ENCODE measurements at places on chromosomes 6 and 20.

- peak; percentile 58 for DNase-seq
These were observed 8.3 kb downstream of the PI16 start for GRCh38 chr6:36962874-36963273.

- DNase-seq, result no peak
These were observed 33.5 kb downstream of the PNLDC1 start for GRCh38 chr6:159833556-159833955.

GRCh38 chr6:31336896-31337496 is 20.0 kb downstream of the HLA-B start:
- no peak for DNase-seq

DNA sequence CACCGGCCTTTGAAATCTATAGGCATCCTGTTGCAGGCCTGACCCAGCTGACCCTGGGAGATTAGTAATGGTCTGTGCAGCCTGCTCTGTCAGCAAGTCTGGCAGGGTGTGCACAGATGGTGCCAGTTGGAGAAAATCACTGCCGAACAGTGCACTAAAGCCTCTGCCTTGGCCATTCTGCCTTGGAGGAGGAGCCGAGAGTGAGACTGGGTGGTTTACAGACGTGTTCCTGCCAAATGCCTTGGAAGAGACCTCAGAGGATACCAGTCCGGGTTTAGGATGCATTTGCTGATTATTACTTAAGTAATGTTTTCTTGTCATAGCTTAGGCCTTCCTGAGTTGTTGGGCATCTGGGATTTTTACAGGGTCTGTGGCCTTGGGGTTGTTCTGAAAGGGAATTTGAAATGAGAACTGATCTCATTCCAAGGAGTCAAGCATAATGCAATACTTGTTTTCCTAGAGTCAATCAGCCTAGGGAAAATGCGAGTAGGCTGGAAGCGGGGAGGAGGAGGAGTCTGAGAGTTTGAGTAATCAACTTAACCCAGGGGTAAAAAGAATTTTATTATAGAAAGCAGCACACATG is 292.1 kb downstream of the SOX4 start:
- no peak for DNase-seq

DNA sequence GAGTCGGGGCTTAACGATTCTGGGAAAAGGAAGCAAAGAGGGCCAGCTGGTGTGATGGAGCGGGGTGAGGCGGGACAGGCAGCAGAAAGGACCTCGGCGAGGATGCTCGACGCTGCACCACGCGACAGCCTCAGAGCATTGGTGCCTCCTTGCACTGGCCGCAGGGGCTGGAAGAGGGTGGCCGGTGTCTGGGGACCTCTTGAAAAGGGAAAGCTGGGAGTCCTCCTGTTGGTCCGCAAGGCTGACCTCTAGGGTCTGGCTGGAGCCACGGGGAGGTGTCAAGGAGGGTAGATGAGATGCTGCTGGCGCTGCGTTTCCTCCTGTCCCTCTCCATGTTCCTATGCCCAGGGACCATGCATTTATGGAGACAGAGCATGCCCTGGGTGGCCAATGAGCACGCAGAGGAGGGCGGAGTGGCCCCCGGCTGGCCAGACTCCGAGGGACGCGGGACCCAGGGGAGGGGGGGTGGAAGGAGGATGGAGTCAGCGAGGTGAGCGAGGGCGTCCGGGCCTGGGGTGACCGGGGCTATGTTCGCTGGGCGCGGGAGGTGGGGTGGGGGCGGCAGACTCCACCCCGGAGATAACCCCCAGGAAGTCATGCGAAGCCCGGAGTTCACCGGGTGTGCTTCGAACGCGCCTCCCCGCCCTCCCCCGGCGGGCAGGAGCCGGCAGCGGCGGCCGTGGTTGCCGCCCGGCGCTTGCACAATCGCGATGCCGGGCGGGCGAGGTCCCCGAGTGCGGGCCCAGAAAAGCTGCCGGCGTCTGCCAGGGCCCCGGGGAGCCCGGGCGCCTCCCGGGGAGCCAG is at the start of gene CYP24A1:
Gene CYP24A1 (minus strand): TSS at position 334 of the 804 bp plus-strand sequence. CDS start 407 bp downstream, outside the sequence.
- no peak for DNase-seq

- DNase-seq, result no peak
These were observed 332.0 kb downstream of the HAO1 start for GRCh38 chr20:7608250-7608649.

GRCh38 chr6:146972546-146972945 is 231.7 kb upstream of the STXBP5 start:
- DNase-seq, result no peak

DNA sequence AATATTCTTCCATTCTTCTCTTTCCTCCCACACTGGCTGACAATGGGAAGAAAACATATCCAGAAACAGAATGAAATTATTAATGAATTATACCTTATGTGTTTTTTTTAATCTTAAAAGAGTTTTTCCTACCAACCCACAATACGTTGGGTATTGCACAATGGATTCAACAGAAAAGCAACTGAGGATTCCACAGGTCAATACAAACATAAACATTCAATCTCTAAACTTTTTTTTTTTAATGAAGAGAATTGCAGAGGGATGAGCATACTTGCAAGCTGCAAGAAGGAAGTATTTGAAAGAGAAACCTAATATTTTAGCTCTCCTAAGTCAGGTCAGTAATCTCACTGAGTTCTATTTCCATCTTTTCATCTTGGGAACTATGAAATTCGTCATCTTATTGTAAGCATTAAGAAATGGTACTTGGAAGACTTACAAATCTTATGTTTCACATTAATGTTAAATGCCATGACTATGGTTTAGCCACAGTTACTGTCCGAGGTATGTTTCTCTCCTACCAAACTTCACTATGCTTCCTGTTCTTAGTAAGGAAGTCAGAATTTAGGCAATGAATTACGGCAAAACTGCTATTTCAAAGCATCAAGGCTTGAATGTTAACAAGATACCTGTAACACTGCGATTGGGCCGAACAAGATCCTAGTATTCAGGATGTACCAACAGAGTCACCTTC is 100.8 kb downstream of the HIVEP2 start:
- no peak for DNase-seq

GRCh38 chr6:96522465-96523009 is 931 bp downstream of the UFL1 start:
- no peak for DNase-seq

- DNase-seq, result no peak
These were observed 372.0 kb downstream of the PREX1 start for GRCh38 chr20:48455651-48456365.

DNA sequence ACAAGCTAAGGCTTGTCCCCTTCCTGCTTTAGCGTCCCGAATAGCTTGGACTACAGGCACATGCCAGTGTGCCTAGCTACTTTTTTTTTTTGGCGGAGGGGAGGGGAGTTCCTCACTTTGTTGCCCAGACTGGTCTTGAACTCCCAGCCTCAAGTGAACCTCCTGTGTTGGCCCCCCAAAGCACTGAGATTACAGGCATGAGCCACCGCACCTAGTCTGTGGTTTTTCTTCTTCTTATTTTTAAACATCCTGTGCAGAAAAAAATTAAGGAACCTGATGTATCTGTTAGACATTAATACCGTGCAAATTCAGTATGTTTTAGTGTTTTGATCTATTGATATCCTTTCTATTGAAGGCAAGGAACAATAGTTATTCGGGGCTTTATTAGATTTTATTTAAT is 25.7 kb downstream of the HIVEP1 start:
- DNase-seq, result no peak

- DNase-seq, result no peak
These were observed 18.2 kb downstream of the BMP7 start for GRCh38 chr20:57248132-57248797.

DNA sequence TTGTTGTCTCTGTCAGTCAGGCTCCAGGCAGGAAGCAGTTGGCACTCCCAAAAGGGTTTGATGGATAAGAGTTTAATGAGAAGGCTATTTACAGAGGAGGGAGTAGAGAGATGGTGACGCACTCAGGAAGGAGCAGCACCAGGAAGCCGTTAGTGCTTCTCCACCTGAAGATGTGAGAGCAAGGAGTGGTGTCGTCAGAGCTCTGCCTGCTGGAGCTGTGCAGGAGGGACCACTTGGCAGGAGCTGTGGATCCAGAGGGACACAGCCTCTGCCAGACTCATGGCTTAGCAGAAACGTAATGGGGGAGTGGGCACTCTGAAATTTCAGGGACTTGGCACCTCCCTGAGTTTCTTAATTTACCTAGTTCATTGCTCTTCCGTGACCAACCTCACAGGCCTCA is 16.8 kb downstream of the DAAM2 start:
- no peak for DNase-seq

DNA sequence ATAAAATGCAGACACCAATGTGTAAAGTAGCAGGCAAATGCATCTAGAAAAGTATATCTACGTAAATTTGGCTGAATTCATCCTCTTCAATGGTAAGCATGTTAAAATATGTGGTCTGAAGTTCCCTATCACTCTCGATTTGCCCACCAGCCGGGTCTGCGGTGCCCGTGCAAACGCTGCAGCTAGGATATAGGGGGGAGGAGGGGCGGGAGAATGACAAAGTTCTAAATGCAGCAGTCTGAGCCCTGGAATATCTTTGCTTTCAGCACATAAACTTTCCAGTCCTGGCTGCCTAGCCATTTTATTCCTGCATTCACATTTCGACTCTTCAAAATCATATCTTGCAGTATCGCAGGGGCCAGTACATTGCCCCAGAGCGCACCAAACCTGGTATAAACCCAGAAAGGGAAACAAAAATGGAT is 708 bp downstream of the NRN1 start:
- DNase-seq, result no peak

- DNase-seq, result no peak
These were observed 71.3 kb upstream of the FYN start for GRCh38 chr6:111944541-111944940.

GRCh38 chr6:12698298-12698697 is 18.3 kb upstream of the PHACTR1 start:
- no peak for DNase-seq
